Naive thymus-derived CD4-positive, alpha-beta T cell (primary cell): ENCODE measurements at places on chromosomes 5 and 9. TPM values are rescaled to one million over a fixed set of nuclear protein-coding genes. Genes with fewer than 3 reads are reported as not detected.

COL23A1 gene
- polyA plus RNA-seq: not detected

- no peaks in the 10 kb centered on the region for H3K27me3 ChIP-seq
- H3K27ac ChIP-seq: no peak overlapping the region
- no peak overlapping the region for H3K4me3 ChIP-seq
- no peaks in the 10 kb centered on the region for H3K4me1 ChIP-seq
Observed at GRCh38 chr9:82149501-82149946, 161.0 kb downstream of the SPATA31D1 start.

PHF24 gene
- not detected for polyA plus RNA-seq

- no peaks in the 10 kb centered on the region for H3K4me1 ChIP-seq
- H3K4me3 ChIP-seq: no peak overlapping the region
- H3K27me3 ChIP-seq: no peaks in the 10 kb centered on the region
- H3K36me3 ChIP-seq: no peaks in the 10 kb centered on the region
- no peak for DNase-seq
Observed at GRCh38 chr5:146103594-146103993, 1.8 kb downstream of the PLAC8L1 start.

GRCh38 chr9:81890104-81890503 is 38.1 kb upstream of the SPATA31D4 start:
- no peaks in the 10 kb centered on the region for H3K4me1 ChIP-seq
- no peak overlapping the region for H3K27ac ChIP-seq
- no peaks in the 10 kb centered on the region for H3K36me3 ChIP-seq
- no peak overlapping the region for H3K4me3 ChIP-seq

DNA sequence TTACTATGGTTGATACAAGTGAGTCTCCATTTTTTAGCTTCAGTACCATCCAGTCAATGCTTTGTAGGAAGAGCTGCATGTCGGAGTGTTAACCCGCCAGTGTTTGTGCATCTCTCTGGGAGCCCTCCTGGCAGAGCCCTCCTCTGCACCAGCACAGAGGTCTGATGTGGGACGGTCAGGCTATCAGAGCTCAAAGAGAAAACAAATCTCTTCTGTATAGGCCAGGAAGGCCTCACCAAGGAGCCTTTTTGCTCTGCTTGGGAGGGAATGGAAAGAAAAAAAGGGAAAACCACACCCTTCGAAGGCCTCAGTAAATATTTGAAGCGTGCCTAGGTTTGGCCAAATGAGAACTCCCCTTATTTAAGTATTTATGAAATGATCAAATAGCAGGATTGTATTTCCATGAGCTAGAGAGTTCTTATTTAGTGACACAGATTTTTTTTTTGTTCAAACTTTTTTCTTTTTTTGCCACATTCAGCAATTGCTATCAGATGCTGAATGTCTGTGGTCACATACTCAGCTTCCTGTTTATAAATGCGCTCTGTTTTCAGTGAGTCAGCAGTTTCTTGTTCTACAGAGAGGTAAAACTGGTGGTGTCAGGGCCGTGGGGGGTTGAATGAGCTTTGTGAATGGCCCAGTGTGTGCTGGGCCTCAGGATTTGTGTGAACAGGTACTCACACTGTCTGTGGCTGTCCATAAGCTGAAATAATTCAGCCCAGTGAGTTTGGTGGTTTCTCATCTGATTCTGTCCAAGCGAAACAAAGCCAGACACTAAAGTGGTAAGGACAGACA is 226.6 kb downstream of the SNX18 start:
- no peaks in the 10 kb centered on the region for H3K27me3 ChIP-seq
- no peaks in the 10 kb centered on the region for H3K36me3 ChIP-seq
- H3K4me1 ChIP-seq: peaks cover 35% of the 10 kb centered on the region
- no peak for DNase-seq
- no peak overlapping the region for H3K27ac ChIP-seq

DNA sequence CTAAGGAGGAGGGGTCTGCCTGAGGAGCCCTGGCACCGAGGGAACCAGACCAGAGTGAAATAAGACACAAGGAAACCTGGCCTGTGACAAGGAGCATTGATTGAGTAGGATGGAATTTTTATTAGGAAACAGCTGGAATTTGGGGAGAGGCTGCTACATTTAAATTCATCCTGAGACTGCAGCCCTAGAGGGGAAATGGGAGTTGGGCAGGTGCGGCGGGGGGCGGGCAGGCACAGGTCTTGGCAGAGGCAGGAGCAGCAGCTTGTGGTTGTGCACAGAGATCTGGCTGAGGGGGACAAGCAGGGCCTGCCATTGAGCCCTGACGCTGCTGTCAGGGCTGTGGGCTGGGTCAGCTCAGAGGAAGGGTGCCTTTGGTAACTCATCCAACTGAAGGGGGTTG is 71.6 kb downstream of the PCDH1 start:
- DNase-seq: no peak
- no peaks in the 10 kb centered on the region for H3K27me3 ChIP-seq
- H3K4me3 ChIP-seq: no peak overlapping the region

ZNF608 gene
- polyA plus RNA-seq: not detected

NOXA1 gene
- 2.6 TPM for polyA plus RNA-seq

- no peaks in the 10 kb centered on the region for H3K27me3 ChIP-seq
- H3K4me3 ChIP-seq: no peak overlapping the region
- peak overlapping the region; percentile 79 for H3K27ac ChIP-seq
- H3K4me1 ChIP-seq: peaks cover 84% of the 10 kb centered on the region
- no peaks in the 10 kb centered on the region for H3K36me3 ChIP-seq
Observed at GRCh38 chr9:36141288-36141687, 4.8 kb downstream of the GLIPR2 start.

DNA sequence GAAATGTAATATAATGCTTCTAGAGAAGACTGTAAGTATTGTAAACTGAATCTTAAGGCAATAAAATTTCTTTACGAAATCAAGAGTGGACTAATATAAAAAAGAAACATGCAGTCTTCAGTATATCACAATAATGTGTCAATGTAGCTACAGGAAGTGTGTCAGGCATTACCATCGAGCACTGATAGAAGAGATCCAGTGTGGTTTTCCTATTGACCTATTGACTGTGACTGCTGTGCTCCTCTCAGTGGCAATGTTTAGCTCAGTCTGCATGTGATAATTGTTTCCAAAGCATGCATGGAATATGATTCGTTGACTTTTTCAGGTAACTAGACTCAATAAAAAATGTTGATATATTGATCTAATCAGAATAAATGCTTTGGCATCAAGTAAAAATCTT is 20.3 kb upstream of the PCSK1 start:
- H3K27ac ChIP-seq: no peak overlapping the region
- DNase-seq: no peak
- H3K27me3 ChIP-seq: no peaks in the 10 kb centered on the region
- no peaks in the 10 kb centered on the region for H3K36me3 ChIP-seq

- H3K4me3 ChIP-seq: no peak overlapping the region
- H3K4me1 ChIP-seq: no peaks in the 10 kb centered on the region
- DNase-seq: no peak
Observed at GRCh38 chr5:76874088-76874581, 24.3 kb downstream of the S100Z start.

DNA sequence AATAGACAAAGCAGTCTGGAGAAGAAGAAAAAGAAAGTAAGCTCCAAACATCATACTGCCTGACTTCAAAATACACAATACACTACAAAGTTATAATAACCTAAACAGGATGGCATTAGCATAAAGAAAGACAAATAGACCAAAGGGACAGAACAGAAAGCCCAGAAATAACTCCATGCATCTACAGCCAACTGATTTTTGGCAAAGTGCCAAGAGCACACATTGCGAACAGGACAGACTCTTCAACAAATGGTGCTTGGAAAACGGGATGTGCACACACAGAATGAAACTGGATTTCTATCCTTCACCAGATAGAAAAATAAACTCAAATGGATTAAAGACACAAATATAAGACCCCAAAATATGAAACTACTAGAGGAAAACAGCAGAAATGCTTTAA is 66.6 kb upstream of the SPATA31E1 start:
- no peaks in the 10 kb centered on the region for H3K4me1 ChIP-seq
- DNase-seq: no peak
- no peaks in the 10 kb centered on the region for H3K27me3 ChIP-seq
- no peak overlapping the region for H3K4me3 ChIP-seq
- no peak overlapping the region for H3K27ac ChIP-seq
- H3K36me3 ChIP-seq: no peaks in the 10 kb centered on the region

ELAVL2 gene
- not detected for polyA plus RNA-seq

GRCh38 chr5:61477788-61478187 is 145.7 kb downstream of the ZSWIM6 start:
- DNase-seq: no peak
- H3K36me3 ChIP-seq: no peaks in the 10 kb centered on the region
- H3K4me3 ChIP-seq: no peak overlapping the region
- H3K27me3 ChIP-seq: no peaks in the 10 kb centered on the region
- no peaks in the 10 kb centered on the region for H3K4me1 ChIP-seq
- H3K27ac ChIP-seq: no peak overlapping the region

LCN9 gene
- polyA plus RNA-seq: not detected

DNA sequence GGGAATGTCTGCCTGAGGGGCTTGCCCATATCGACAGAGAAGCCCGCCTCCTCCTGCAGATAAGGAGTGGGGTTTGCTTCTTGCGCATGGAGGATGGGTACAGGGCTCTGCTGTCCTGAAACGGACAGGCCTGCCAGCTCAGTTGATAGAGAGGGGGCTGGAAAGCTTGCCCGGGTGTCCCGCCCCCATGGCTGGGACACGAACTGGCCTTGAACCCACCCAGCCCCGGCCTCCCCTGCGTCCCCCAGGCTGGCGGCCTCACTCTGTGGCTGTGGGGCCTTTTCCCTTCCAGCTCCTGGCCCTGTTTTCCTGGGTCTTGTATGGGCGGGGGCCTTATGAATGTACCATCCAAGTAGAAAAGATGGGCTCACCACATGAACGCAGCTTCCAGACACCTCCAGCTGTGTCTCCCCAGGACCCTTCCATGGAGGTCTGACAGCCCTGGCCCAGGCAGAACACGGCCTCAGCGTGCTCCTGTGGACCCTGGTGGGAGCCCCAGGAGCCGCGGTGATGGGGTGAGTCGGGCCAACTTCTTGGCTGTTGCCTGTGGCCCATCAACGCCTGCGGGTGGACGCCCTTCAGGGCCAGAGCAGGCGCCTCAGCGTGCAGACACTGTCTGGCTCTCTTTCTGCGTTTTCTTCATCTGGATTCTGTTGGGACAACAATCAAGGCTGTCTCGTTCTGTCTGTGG is 15.9 kb upstream of the SLC2A6 start:
- no peak overlapping the region for H3K27ac ChIP-seq
- no peaks in the 10 kb centered on the region for H3K27me3 ChIP-seq
- DNase-seq: no peak
- H3K4me3 ChIP-seq: no peak overlapping the region
- no peaks in the 10 kb centered on the region for H3K36me3 ChIP-seq
- no peaks in the 10 kb centered on the region for H3K4me1 ChIP-seq

GTF2H2C gene
- polyA plus RNA-seq: 17.3 TPM

DNA sequence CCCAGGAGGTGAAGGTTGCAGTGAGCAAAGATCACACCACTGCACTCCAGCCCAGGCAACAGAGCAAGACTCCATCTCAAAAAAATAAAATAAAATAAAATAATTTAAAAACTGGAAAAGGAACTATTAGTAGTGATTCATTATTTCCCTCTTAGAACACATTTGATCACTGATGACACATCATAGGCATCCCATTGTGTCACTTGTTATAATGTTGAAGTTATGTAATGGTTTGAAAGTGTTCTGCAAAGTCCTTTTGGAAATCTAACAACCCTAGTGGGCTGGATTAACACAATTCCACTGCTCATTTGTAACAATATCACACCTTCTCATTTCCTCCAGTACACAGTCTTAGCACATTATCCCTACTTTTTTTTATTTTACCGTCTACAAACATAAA is 81.8 kb upstream of the LMNB1 start:
- H3K4me1 ChIP-seq: no peaks in the 10 kb centered on the region
- H3K4me3 ChIP-seq: no peak overlapping the region
- no peaks in the 10 kb centered on the region for H3K36me3 ChIP-seq
- H3K27me3 ChIP-seq: no peaks in the 10 kb centered on the region

DNA sequence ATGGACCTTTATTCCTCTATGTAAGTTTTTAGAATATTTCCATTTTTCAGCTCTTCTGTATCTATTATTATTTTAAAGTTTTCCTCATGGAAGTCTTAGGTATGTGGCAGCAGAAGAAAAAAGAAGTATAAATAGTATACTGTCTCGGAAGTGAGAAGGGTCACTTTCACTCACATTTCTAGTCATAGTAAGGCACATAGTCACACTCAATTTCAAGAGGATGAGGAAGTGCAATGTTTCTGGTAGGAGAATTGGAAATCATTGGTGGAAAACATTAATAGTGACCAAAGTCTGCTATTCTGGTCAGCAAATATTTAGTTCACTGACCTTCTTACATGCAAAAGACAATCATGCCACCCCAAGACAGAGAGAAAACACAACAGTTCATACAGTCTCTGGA is 35.2 kb upstream of the TNFSF8 start:
- no peak overlapping the region for H3K4me3 ChIP-seq
- no peak overlapping the region for H3K27ac ChIP-seq
- peaks cover 3% of the 10 kb centered on the region for H3K27me3 ChIP-seq
- H3K36me3 ChIP-seq: no peaks in the 10 kb centered on the region

CATSPER3 gene
- polyA plus RNA-seq: 0.45 TPM

GRCh38 chr5:91118796-91119195 is 264.3 kb downstream of the ARRDC3 start:
- H3K27me3 ChIP-seq: no peaks in the 10 kb centered on the region
- DNase-seq: no peak
